ENCODE measurements at places on chromosomes 6 and 20.
A peak's percentile ranks its signal among the peaks of the same experiment; 100 is the strongest.

DNA sequence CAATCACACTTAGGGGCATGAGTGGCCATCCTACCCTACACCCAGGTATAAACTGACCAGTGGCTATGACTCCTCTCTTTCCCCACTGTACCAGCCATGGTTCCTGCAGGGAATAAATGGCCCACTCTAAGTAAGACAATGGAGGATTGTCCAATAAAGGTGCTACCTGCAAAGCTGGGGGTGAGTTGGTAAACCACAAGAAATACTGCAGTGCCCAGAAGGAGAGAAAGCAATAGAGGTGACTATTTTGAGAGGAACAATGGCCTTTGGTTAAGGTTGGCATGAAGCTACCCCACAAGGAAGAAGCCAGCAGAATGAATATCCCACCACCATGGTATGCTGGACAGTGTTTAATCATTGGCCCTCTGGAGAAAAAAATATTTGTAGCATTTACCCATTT is 233.3 kb upstream of the ECI2 start:
- no peak for ATAC-seq

DNA sequence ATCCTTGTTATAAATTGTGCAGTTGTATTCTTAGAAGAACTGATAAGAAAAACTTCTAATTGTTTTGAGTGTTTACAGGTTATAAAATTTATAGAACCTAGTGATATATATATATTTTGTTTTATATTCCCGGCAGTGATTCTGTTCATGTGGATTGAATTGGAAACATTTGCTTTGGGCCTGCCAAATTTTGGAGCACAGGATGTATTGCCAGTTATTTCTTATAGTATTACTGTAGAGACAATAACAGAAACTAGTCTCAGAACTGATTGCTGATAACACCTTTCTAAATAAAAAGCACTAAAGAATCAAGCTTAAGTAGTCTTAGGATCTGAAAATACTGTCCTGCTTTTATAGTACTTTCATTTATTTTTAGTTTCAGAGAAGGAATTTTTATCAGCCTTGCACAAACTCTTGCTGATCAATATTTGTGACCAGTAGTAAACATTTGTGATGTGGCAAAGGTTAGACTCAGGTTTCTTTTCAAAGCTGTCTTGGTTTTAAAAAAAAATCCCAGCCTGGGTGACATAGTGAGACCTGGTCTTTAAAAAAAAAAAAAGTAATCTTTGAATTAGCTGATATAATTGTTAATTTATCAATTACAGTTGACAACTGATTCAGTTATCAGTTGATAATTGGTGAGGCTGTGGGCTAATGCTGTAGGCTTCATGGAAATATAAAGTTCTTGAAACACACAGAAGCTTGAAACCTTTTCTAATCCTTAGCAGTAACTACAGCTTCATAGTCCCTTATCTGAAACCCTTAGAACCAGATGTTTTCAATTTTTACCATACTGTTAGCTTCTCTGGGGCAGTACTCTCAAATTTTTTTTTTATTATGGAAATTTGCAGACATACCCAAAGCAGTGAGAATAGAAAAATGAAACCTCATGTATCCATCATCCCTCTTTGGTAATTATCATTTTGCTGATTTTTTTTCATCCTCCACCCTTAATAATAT is 42.4 kb downstream of the RNGTT start:
- ATAC-seq: no peak

- no peak for ATAC-seq
These were observed 20.4 kb downstream of the ZNF337 start for GRCh38 chr20:25676164-25676809.

- ATAC-seq: no peak
These were observed 226.8 kb upstream of the PDE10A start for GRCh38 chr6:165889636-165890403.

- ATAC-seq: peak; percentile 81
These were observed 155.9 kb downstream of the NFATC2 start for GRCh38 chr20:51386586-51386985.

DNA sequence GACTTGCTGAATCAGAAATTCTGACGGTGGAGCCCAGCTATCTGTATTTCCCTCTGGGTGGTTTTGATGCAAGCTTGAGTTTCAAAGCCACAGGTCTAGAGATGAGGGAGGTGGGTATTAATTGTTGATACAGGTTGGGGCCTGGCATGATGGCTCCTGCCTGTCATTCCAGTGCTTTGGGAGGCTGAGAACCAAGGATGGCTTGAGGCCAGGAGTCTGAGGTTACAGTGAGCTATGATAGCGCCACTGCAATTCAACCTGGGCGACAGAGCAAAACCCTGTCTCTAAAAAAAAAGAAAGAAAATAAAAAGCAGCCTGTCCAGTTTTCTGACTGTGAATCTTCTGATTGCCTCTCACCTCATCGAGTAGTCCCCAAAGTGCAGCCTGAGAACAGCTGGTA is 184.8 kb upstream of the SASH1 start:
- no peak for ATAC-seq

- ATAC-seq: no peak
These were observed 494.2 kb upstream of the JARID2 start for GRCh38 chr6:14751645-14752175.

GRCh38 chr6:12555267-12555666 is 161.3 kb upstream of the PHACTR1 start:
- no peak for ATAC-seq
